Fibroblast of skin of right biceps (primary cell): ENCODE measurements at places on chromosomes 7 and 10.

DNA sequence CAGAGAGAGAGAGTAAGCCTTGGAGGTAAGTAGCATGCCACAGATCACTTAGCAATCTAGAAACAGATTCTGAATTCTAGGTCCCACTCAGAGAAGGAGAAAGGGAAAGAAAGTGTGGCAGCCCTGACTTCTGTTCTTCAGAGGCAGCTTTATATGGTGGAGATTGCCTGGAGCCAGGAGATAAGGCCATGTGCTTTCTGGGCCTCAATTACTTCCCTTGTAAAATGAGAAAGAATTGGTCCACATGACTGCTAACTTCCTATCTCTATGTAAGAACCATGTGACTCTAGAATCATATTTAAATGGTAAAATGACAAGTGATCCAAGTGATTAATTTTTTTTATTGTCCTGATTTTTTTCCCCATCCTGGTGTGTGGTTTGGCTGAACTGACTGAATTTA lies 64.1 kb downstream of the HHEX start:
- no peak for DNase-seq

GRCh38 chr10:117334066-117334465 lies 41.2 kb downstream of the PDZD8 start:
- peak; percentile 21 for DNase-seq

- peak; percentile 15 for DNase-seq
Measured at GRCh38 chr10:55500931-55501559, 700.0 kb upstream of the PCDH15 start.

DNA sequence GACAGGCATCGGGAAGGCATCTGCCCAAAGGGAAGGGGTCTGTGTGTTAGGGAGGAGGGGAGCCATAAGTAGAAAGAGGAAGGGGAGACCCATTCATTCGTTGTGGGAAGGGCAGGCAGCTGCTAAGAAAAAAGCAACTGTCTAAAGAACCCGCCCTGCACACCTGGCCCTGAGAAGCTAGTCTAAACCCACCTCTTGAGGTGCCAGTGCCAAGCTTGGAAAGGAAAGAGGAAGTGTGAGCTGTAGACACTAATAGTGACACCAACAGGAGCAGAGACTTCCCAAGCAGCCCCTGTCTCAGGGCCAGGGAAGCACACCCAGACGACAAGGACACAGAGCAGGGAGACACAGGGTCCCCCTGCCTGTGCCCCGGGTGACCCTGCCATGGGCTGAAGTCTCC lies 40.8 kb upstream of the PRSS58 start:
- DNase-seq: no peak

DNA sequence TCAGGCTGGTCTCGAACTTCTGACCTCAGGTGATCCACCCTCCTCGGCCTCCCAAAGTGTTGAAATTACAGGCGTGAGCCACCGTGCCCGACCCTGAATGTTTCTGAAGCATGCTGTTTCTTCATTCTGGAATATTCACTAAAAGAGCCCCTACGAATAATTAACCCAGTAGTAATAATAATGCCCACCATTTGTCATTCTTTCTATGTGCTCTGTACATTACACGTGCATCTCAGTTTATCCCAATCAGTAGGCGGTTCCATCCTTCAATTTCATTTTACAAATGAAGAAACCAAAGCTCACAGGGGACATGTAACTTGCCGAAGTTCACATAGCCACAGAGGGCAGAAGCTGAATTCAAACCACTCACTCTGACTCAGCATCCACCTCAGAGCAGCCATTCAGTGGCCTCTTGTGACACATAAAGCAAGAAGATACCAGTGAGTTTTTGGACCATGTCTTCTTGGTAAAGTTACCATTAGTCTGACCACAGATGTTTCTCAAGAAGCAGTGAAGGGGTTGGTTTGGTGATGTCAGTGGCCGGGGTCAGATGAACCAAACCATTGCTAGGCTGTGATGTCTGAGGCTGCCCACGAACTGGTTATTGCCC lies 71.9 kb upstream of the DUSP5 start:
- peak; percentile 93 for DNase-seq

- DNase-seq: no peak
Measured at GRCh38 chr10:49168831-49169500, 19.2 kb downstream of the TMEM273 start.
